Occipital lobe (tissue), 3 donors: ENCODE measurements at places on chromosomes 4 and X. TPM values are rescaled to one million over a fixed set of nuclear protein-coding genes. Genes with fewer than 3 reads are reported as not detected.

DNA sequence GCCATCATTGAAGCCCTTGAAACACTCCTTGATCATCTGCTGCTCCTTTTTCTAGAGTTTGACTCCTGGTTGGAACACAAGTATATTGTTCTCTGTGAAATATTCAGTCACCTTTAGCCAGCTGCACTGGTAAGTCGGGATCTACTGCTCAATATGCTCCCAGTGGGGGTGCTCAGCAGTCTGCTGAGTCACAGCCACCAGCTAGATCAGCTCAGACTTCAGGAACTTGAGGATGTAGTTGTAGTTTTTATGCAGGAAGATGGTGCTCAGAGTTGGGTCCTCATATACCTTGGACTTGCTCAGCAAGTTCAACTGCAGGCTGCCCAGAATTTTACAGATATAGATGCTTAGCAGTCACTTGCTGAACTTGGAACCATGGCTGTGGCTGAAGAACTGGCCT, 202.5 kb upstream of the RPL34 start:
- no peak for DNase-seq

- peak; percentile 12 for DNase-seq
Observed at GRCh38 chr4:52911684-52912294, 49.7 kb downstream of the RASL11B start.

DNA sequence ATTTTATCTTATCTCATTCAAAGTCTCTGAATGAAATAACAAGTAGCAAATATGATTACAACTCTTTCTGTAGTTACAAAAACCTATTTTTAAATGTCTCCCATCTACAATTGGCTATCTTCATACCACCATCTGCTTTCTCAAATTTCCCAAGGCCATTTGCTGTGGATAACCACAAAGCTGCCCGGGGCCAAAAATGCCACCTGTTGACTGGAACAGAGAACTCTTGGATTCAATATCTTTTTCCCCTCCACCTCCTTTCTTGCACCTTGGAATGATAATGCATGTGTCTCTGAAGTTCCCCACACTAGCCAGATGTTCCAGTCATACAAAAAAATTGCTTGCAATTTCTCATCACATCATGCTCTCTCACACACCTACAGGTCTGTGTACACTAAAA, 93.3 kb upstream of the SCML1 start:
- DNase-seq, result no peak

DNA sequence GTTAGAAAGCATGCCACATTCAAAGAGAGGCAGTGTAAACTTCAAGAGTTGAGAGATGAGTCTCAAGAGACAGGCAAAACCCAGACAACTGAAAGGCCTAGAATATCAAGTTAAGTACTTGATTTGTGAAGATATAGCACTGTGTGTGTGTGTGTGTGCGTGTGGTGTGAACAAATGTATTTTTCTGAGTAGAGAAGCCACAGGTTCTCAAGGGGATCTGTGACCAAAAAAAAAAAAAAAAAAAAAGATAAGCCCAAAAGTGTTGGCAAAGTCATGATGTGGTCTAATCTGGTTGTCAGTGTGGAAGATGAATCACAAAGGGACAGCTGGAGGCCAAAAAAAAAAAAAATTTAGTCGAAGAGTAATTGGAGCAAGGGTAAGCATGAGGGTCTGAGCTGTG, 3.9 kb downstream of the RIPPLY1 start:
- no peak for DNase-seq

- no peak for DNase-seq
Observed at GRCh38 chr4:184450743-184451535, 23.4 kb downstream of the IRF2 start.

- no peak for DNase-seq
Observed at GRCh38 chr4:103634236-103634635, 85.5 kb downstream of the TACR3 start.

GRCh38 chrX:107562482-107562881, 65.8 kb upstream of the PRPS1 start:
- DNase-seq, result no peak

DNA sequence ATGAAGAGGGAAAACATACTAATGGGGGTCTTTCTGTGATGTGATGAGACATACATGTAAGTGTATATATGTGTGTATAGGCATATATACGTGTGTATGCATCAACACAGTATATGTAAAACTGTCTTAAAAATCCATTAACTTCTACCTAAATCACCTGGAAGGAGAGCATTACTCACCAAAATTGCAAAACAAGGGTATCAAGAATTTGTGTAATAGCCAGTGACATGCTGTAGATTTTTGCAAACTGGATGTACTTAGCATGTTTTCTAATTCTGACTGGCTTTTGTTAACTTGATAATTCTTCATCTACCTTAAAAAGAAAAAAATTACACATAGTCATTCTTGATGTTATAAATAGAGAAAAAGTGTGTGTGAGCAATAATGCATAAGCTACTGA, 104.7 kb downstream of the PRRG1 start:
- no peak for DNase-seq

DNA sequence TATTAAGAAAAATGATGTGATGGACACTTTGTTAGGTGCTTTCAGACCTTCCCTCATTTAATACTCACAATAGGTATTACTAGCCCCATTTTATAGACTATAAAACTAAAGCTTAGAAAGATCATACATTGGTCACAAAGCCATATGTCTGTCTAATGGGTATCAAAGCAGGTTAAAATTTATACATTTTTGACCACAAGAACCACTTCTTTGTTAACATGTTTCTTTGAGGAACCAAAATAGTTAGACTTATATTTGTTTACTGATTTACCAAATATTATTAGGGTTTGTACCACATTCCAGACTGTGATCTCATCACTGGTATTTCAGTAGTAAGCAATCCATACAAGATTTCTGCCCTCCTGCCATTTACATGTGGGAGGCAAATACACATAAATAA, 363.3 kb downstream of the NAF1 start:
- no peak for DNase-seq

Gene ZDHHC15
- 13.6 TPM for total RNA-seq

Gene RHOXF2
- total RNA-seq, result not detected

Gene IQSEC2
- 8.6 TPM for total RNA-seq

Gene EDA2R
- 0.62 TPM for total RNA-seq

Gene KIAA1210
- total RNA-seq, result under 0.01 TPM

Gene USP11
- total RNA-seq, result 131 TPM
